DMS153 (cell line): ENCODE measurements at places on chromosomes 1 and 21.

- DNase-seq, result no peak
Observed at GRCh38 chr21:15442743-15443469, 286.9 kb upstream of the USP25 start.

DNA sequence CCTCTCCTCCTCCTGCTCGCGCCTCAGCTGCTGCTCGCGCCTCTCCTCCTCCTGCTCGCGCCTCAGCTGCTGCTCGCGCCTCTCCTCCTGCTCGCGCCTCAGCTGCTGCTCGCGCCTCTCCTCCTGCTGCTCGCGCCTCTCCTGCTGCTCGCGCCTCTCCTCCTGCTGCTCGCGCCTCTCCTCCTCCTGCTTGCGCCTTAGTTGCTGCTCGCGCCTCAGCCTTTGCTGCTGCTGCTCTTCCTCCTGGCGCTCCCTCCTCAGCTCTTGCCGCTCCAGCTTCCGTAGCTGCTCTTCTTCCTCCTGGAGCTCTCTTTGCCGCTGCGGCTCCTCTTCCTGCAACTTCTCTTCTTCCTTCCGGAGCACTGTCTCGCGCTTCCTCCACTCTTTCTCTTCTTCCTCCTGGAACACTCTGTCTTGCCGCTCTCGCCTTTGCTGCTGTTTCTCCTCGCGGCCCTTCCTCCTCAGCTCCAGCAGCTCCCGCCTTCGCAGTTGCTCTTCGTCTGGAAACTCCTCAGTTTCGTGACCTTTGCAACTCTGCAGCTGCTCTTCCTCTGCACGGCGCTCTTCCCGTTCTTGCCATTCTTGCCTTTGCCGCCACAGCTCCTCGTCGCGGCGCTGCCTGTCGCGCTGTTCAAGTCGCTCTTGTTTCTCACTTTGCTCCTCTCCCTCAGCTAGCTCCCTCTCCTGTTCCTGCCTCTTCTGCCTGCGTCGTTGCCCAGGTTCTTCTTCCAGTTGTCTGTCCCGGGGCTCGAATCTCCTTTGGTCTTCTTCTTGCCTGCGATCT is 3.0 kb downstream of the TCHH start:
- DNase-seq, result no peak

DNA sequence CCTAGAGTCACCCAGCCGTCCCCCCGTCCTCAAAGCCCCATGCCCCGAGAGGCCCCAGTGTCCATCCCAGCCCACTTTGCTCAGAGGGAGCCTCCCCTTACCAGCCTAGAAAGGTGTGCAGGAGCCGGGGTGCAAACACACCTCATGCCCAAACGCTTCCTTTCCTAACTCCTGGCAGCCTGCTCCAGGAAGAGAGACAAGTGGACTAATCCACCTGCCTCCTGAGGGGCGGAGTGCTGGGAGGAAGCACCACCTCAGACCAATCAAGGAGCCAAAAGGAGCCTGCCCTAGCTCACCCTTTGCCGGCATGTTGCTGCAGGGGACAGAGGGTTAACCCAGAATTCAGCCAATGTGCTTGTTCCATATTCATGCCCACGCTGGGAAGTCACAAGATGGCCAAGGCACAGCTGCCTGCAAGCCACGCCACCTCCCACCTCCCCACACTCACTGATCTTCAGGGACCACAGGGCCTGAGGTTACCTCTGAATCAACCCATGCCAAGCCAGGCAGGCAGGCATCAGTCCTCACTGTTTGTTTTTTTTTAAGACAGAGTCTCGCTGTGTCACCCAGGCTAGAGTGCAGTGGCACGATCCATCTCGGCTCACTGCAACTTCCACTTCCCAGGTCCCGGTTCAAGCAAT is 27.8 kb downstream of the PLEKHA6 start:
- peak; percentile 64 for DNase-seq

GRCh38 chr1:156741481-156741983 is 644 bp upstream of the MRPL24 start:
- no peak for DNase-seq

GRCh38 chr1:6157528-6158174 is 22.5 kb downstream of the CHD5 start:
- DNase-seq, result peak; percentile 79

GRCh38 chr1:95111014-95111413 is 6.1 kb upstream of the TLCD4 start:
- no peak for DNase-seq

DNA sequence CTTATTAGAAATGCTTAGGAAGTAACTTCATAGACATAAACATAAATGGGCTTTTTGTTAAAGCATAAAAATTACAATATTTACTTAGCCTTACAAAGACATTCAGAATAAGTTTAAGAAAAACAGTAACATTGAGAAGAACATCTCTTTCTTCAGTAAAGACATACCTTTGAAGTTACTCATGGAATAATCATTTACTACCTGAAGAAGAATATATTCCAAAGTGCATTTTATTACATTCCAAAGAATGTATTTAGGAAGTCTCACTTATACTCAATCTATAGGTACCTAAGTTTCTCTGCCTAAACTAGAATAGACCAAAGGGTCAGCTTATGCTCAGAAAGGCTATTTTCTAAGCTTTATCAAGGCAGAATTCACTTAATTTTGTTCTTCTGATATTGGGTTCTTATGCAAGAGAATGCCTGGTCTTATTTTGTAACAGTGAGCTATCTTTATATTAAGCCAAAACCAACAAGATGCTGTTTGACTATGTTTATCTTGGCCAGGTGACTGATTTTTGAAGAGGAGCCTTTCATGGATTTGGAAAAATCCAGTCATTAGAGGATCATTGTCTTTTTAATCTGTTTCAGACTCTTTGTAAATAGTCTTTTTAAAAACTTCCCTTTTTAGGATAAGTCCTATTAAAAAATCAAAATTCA is 110.1 kb downstream of the OLFML2B start:
- no peak for DNase-seq

DNA sequence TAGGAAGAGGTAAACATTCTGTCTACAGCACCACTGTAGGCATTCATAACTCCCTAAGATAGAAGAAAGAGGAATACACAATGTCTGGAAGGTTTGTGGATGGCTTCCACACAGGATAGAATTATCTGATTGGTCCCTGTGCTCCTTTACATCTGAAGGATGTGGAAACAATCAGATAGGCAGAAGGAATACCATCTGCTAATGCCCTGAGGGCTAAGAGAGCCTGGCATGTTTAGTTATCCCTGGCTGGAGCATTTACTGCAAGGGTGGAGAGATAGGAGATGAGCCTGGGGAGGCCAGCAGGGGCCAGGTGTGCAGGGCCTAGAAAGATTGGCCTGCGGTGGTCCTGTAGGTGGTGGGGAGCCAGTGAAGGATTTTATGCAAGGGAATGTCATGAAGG is 8.6 kb upstream of the ACBD3 start:
- DNase-seq, result no peak

GRCh38 chr21:45289655-45290515 is 2.2 kb upstream of the POFUT2 start:
- no peak for DNase-seq

DNA sequence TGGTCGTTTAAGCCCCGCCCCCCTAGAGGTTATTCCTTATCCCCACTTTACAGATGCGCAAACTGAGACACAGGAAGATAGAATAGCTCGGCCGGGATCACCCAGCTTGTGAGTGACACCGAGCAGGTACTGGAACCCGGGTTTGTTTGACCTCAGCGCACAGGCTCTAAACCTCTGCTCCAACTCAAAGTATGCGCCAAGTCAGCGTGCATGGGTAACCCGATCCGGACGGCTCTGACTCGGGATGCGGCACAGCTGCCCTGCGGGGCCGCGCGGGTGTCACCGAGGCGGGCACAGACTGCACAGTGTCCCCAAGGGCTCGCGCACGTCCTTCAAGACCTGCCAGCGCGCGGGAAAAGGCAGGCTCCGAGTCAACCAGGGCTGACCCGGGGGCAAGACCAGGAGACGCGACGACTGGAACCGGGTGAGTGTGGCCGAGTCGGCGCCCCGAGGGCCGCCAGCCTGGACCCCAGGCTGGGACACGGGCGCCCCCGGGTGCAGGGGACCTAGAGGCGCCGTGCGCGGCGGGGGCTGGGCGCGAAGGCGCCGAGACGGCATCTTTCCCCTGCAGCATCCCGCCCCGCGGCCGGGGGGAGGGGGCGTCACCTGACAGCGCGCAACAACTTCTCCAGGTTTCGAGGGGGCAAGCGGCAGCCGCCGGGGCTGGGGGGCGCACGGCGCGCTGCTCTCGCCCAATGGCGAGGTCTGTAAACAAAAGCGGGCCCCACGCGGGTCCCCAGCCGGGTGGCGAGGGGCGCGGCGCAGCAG is 101.9 kb upstream of the SOD1 start:
- no peak for DNase-seq

GRCh38 chr1:206850401-206850800 is 15.0 kb upstream of the IL20 start:
- DNase-seq, result no peak

DNA sequence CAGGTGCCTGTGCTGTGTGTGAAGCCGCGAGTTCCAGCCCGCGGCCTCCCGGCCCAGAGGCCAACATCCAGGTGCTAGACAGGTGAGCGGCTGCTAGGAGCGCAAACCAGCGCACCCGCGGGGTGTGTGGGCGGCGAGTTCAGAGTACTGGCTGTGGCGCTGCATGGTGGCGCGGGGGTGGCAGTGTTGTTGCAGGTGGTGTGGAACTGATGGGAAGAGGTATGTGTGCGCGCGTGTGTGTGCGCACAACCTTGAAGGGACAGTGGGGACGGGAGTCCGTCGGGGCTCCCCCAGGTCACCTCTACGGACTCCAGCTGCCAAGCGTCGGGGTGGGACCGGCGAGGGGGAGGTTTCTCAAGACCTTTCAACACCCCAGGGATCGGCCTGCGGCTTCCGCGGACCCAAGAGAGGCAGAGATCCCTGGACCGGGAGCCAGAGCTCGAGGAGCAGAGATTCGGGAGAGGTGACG is 433 bp upstream of the DMBX1 start:
- DNase-seq, result no peak

DNA sequence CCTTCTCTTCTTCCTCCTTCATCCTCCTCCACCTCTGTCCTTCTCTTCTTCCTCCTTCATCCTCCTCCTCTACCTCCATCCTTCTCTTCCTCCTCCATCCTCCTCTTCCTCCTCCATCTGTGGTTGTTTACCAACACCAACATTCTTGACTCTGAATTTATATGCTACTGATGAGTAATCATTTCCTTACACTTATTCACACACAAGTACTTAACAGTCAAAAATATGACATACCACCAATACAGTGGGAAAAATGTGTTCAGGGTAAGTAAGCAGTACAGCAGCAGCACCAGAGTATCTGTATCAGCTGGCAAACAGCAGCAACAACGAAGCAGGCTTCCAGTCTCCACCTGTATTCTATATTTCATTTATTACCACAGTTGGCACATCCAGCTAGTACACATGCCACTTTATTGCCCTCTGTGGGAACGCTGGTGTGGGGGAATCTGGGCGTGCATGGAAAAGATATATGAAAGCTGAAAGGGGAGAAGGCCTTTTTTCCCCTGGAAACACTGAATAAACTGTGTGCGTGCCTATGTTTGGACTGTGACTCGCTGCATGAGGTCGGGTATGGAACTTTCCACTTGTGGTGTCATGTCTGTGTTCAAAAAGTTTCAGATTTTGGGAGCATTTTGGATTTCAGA is 16.0 kb downstream of the ADSS2 start:
- no peak for DNase-seq

DNA sequence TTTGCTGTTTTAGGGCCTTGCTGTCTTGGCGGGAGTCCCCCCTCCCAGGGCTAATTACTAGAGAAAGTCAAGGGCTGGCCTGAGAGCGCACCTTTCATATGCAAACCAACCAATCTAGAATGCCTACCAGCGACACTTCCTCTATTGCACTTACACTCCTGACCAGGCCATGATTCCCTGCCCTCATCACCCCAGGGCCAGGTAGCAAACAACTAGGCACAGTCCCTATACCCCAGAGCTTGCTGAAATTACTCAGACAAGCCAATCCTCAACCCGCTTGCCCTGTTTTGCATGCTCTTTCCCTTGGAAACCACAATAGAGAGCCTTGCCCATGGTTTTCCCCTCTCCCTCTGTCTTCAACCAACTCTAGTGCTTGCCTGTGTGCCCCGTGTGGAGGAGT is 70.3 kb downstream of the URB2 start:
- no peak for DNase-seq

GRCh38 chr1:215530401-215530984 is 36.6 kb upstream of the KCTD3 start:
- DNase-seq, result no peak

DNA sequence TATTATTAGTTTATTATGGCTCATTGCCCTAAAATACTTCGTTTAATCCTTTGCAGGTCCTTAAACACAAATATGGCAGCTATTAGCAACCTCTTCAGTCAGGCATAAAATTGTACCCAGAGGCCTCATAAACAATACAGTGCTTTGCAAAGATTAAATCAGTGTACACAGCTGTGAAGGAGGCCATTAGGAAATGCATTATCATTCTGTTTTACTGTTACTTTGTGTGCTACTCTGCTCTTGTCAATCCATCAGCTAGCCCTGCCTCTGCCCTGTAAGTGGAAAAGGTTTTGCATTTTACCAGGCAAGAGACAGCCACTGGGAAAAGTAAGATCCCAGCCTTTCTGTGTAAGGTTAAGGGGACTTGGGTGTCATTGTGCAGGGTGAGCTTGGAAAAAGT is 415.7 kb upstream of the DAB1 start:
- peak; percentile 67 for DNase-seq

- DNase-seq, result no peak
Observed at GRCh38 chr1:192100686-192101468, 57.4 kb upstream of the RGS18 start.

GRCh38 chr1:162284206-162284955 is 92.3 kb downstream of the SPATA46 start:
- DNase-seq, result no peak

DNA sequence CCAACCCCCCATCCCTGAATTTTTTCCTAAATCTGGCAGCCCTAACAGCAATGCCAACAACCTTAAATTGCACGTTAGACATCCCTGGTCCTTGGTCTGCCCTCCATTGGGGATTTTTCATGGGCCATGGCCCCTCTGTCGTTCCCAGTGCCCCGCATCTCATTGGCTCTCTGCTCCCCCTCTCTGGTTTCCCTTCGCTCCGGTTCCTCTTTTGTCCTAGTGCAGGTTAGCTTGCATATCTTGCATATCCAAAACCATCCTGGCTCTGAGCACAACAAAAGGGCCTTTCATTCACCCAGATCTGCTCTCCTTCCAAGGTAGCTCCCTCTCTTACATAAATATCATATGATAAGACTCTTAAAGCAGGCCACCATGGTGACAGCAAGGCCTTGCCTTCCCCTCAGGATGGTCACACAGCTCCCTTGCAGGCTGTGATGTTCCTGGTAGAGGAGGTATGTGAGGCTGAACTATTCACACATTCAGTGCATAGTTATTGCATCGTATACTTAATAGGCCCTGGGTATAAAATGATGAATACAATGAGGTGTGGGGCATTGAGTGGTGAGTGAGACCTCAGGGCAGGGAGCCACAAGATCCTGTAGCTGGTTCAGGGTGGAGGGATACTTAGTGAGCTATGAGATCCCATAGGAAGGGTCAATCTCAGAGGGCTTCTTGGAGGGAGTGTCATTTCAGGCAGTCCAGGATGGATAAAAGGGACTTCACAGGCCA is 45.2 kb downstream of the TENT5C start:
- no peak for DNase-seq

GRCh38 chr1:163537809-163538208 is 216.1 kb downstream of the NUF2 start:
- no peak for DNase-seq

GRCh38 chr21:20404915-20405314 is 593.3 kb upstream of the NCAM2 start:
- no peak for DNase-seq
